ENCODE measurements at places on chromosomes 16 and 17.

DNA sequence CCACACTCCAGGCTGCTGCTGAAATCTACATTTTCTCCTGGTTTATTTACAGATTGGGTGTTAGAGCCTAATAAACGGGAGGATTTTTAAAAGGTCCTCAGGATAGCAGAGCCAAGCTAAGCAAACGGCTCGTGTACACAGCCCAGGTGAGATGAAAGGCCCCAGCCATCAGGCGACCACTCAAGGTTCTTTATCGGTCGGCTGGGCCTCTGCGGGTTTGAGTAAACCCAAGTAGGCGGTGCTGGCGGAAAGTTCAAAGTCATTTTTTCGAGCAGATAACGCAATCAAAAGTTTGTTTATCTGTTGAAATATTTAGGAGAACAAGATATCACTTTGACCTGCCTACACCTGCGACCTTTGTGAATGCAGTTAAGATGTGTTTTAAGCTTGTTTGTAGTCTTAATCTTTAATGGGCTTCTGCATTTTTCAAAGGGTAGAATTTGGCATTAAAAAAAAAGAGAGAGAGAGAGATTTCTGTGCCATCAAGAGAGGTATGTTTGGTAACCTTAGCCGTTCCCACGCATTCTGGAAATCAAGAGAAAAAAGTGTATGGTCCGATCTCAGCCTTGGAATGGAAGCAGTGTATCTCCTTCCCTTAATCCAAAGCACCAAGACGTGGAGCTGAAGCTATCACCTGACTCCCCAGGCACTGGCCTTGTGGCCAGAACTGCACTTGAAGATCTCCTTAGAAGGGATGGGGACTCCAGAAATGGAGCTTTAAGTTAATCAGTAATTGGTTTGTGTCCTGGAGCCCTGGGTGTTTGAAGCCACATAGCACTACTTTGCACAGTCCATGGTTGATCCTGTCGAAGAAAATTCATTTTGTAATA lies 301.7 kb upstream of the IRX5 start:
- no peak for DNase-seq

- DNase-seq = no peak
Measured at GRCh38 chr16:12002447-12003006, 26.0 kb downstream of the SNX29 start.

DNA sequence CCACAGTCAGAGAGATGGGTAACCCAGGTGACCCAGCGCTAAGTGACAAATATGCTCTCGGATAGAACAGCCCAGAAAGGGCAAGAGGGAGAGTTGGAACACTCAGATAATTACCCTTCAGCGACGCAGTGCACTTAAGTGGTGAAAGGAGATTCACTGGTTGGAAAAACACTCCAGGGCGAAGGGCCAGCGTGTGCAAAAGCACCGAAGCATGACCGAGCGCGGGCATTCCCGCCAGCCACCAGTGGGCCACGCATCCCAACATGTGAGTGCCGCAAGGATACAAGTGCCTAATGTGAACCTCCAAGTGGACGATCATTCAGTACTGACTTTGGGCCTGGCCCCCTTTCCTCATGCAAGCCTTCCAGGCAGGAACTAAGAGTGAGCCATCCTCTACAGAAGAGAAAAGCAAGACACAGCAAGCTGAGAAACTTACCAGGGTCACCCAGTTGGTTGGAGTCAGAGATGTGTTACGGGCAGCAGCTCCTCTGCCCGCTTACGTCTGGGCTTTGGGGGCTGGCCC lies 258.4 kb downstream of the C16orf95 start:
- no peak for DNase-seq

DNA sequence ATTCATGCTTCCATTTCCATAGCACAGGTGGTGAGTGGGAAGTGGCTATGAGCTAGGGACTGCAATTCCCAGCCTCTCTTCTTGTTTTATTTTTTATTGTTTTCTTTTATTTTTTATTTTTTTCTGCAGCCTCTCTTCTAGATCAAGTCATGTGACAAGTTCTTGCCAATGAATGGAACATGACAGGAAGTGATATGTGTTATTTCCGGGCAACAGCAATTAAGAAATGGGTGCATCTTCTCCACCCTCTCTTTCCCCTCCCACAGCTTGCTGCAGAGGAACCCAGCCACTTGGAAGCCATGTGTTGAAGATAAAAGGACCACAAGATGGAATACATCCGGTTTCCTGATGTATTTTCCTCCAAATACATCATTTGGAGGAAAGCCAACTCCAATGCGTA lies 23.6 kb downstream of the IRX5 start:
- no peak for DNase-seq

- DNase-seq = no peak
Measured at GRCh38 chr17:17551361-17551760, 40.1 kb downstream of the PEMT start.

DNA sequence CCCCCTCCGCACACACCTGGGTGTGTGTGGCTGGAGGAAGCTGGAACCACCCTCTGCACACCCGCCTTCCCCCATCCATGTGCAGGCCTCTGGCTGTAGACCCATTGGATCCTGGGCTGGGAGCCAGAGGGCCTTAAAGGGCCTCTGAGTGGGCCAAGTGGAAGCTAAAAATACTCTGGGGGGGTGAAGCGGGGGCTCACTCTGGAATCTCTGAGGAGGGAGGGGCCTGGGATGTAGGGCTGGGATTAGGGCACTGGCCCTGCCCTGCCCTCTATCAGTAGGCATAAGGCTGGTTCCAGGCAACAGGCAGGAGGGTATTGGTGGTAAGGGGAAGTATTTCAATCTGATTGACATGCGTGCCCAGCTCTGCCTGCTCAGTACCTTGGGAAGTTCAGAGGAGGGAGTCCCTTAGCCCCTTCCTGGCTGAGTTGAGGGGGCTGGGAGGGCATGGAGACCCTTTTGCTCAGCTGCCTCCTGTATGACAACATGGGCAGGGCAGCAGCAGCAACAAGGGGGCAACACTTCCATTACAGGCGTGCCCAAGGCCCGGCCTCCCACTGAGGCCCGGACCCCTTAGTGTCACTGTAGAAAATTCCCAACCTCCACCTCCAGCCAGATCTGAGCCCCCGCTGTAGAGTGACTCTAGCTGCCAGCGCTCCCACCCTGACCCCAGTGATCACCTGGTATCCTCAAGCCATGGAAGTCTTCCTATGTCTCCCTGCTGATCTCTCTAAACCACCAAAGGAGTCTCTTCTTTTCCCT lies 5.2 kb downstream of the ITGA3 start:
- no peak for DNase-seq

DNA sequence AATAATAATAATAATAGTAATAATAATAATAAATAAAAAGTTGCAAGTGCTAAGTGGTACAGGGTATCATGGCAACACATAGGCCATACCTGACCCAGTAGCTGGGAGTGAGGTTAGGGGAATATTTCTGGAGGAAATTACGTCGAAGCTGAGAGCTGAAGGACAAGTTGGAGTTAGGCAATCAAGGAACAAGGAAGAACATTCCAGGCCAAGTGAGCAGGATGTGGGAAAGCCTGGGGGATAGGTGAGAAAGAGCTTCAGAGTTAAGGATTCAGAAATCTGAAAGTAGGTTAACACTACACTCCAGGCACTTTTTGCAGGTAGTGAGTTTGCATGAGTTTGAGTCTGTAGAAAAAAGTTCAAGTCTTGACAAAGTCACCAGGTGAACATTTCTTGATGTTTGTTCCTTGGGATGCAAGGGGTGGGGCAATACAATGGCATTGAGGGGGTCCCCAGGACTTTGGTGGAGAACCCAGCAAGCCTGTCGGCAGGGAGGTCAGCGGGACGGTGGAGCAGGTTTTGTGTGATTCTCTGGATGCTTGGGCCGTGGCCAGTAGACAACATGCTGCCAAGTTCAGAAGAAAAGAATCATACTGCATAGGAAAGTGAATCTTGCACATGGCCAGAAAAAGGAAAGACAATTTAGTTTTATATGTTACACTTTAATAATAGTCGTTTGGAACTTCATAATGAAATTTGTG lies 27.7 kb upstream of the MPHOSPH6 start:
- DNase-seq = no peak

DNA sequence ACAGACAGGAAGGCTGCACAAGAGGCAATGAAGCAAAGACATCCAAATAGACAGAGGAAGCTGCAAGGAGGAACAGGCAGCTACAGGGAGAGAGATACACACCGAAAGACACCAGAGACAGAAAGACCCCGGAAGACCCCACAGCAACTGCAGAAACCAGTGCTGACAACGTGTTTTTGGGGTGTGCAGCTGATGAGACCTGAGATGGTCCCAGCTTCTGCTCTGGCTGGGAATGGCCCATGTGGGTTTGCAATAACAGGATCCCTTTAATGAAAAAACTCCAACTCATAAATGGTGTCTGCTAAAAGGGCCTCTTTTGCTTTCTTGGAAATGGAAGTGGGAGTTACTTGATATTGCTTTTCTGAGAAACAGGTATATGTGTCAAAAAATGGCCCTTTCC lies 101.5 kb upstream of the CDH11 start:
- DNase-seq = no peak

GRCh38 chr16:69779724-69780123 lies 17.6 kb downstream of the WWP2 start:
- no peak for DNase-seq

DNA sequence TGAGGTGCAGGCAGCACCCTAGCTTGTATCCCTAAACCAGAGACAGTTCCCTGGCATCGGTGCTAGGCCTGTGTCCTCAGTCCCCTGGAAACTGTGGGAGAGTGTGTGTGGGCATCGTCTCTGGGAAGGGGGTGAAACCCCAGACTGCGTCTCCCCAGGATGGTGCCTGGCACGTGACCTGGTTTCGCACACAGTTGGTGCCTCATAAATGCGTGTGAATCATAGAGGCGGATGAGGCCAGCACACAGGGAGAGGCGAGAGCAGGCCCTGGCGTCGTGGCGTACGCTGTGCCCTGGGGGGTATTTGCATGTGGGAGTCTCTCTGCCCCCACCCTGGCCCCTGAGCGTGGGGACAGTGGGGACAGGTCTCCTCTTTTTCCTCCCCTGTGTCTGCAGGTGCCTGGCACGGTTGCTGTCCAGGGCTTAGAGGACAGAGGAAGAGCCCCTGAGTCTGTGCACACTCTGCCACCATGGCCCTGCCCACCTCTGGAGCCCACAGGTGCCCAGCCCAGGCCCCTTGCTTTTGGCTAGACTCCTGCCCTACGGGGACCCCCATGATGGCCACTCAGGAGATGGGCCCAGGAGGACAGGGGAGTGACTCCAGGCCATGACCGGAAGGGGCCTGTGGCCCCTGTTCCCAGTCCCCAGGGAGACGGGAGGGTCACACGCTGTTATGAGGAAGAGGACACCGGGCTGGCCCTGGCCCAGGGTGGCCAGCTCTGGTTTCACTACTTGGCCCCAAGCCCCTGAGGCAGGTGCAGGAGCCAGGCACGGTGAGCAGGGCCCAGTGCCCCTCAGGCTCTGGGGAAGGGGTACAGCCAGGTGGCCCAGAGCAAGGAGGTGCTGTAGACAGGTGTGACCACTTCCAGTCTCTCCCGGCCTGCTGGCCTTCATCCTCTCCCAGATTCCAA lies 1.3 kb upstream of the FSCN2 start:
- DNase-seq = no peak

DNA sequence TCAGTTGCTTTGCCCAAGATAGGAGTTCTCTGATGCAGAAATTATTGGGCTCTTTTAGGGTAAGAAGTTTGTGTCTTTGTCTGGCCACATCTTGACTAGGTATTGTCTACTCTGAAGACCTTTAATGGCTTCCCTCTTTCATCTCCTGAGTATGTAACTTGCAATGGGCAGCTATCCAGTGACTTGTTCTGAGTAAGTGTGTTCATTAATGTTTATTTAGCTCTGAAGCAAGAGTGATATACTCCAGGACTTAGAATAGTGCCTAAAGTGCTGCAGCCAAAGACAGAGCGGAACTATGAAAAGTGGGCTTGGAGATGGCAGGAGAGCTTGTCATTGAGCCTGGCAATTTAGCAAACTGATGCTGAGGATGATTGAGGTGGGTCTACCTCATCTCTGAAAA lies 8.8 kb upstream of the TANGO6 start:
- no peak for DNase-seq

GRCh38 chr16:12146966-12147365 lies 170.4 kb downstream of the SNX29 start:
- no peak for DNase-seq

- DNase-seq = no peak
Measured at GRCh38 chr16:4860727-4861342, 13.6 kb downstream of the UBN1 start.

- DNase-seq = no peak
Measured at GRCh38 chr16:89658221-89658879, 714 bp downstream of the SPATA33 start.

- DNase-seq = no peak
Measured at GRCh38 chr17:75334723-75335122, 45.5 kb upstream of the SLC25A19 start.

GRCh38 chr17:18176176-18176575 lies 7.5 kb upstream of the ALKBH5 start:
- no peak for DNase-seq

DNA sequence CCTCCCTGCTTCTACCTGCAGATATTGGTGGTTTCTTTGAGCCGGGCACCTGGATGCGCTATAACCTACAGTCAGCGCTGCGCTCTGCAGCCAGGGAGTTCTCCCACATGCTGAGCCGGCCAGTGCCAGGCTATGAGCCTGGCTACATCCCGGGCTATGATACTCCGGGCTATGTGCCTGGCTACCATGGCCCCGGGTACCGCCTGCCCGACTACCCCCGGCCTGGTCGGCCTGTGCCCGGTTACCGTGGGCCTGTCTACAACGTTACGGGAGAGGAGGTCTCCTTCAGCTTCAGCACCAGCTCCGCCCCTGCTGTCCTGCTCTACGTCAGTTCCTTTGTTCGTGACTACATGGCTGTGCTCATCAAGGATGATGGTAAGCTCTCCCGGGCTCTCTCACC lies 13.2 kb downstream of the CNTNAP1 start:
- no peak for DNase-seq

DNA sequence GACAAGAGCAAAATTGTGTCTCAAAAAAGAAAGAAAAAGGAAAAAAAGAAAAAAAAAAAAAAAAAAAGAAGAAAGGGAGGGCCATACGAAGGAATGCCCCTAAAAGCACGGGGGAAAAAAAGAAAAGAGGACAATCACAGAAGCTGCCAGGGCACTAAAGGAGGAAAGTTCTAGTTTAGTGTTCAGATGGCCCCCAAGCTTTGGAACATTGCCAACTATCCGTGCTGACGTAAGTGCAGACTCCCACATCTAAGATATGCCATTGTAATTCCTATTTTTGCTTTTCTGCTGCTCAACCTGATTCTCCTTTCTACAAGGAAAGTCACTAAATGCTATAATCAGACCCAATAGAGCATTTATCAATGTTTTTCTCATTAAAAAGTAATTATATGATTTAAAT lies 842.1 kb downstream of the KCNJ2 start:
- no peak for DNase-seq

- DNase-seq = no peak
Measured at GRCh38 chr17:50213026-50214022, 11.9 kb upstream of the COL1A1 start.

DNA sequence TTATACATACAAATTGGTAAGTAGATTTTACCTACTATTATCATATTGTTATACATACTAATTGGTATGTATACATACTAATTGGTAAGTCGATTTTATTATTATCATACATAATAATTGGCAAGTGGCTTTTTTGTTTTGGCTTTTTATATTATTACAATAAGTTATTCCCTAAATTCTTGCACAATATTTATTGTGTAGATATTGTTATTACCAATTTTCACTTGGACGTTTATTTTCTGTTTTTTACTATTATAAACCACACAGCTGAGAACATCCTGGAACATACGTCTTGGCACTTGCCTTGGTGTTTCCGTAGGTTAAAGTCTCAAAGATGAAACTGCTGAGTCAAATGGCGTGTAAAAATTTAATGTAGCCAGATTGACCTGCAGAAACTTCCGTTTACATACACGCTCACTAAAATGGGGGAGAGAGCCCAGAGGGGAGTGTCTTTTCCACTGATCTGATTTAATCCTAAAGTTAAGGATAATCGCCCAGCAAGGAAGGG lies 18.9 kb downstream of the GNGT2 start:
- no peak for DNase-seq

GRCh38 chr16:66873685-66874055 lies 6.6 kb upstream of the PDP2 start:
- DNase-seq = no peak
